ENCODE measurements at places on chromosomes 4 and X.
A peak's percentile ranks its signal among the peaks of the same experiment; 100 is the strongest.

DNA sequence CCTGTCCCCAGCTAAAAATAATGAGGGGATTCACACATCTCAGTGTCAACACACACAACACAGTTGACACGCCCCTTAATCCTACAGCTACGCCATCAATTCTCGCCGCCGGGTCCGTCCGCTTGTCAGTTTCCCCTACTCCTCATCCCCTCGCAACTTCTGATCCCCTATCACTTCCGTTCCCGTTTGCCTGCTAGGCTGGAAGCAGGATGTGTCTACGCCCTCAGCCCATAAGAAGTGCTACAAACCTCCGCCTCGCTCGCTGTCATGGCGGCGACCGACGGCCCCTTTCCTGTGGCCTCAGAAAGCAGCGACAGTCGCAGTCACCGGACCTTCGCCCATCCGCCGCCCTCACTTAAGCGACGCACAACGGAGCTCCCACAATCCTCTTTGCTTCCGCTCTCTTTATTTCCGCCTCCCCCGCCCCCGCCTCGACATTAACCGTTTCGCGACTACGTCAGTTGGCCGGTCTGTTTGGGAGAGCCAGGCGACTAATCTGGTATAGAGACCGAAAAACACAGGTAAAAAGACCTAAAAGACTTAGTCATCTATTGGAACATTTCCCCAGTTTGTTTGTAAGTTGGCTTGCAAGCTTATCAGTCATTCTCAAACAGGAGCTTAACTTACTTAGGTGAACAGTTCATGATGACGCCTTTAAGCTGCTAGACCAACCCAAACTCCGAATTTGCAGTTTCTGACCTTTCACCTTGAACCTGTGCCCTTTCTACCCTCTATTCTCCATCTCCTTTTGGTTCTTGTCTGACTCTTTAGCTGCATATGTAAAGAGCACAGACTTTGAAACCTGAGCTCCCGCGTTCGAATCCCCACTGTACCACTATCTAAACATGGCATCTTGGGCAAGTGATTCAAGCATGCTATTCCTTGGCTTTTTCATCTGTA lies at the start of gene SLC25A53:
Gene SLC25A53 (minus strand): TSS at position 380 of the 900 bp plus-strand sequence. CDS start 51,752 bp downstream, outside the sequence.
- DNase-seq: peak; percentile 83

DNA sequence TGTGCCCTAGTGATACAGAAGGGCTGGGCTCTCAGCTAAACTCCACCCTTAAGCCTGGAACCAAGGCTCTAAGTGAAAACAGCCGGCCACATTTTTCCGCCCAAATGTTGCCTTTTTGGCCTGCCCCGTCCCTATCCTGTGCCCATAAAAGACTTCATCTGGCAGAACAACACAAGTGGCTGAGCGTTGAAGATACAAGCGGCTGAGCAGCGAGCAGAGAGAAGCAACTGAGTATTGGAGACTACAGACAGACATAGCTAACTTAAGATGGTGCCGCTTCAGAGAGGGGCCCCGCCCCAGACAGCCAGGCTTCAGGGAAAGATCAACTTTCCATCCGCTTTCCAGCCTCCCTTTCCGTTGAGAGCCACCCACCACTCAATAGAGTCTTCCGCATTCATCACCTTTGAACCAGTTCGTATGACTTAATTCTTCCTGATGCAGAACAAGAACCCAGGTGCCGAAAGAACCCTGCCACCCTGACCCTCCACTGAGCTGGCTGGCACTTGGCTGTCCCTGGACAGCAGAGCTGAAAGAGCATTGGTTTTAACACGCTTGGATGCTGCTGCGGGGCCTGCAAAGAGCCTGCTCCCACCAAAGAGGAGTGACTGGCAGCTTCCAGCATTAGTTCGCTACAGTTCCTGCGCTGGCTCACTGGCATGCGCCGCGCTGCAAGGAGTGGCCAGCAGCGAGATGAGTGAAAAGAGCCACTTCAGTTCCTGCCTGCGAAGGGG lies 853.2 kb upstream of the INTU start:
- no peak for DNase-seq

DNA sequence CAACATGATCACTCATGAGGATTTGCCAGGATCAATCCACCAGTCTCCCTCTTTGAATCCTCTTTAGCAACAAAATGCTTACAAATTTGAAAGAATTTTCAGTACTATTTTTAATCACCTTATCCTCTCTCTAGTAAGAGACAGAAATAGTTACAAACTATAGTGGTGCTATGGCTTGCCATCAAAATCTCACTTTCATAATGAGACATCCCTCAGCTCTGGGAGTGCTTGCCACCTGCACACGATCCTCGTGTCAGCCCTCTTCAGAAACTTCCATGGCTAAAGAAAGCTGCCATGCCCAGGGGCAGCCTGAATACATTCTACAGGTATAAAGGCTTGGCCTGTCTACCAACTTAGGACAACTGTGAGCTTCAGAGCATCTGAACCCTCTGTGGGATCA lies 5.1 kb upstream of the DHX15 start:
- DNase-seq: no peak

DNA sequence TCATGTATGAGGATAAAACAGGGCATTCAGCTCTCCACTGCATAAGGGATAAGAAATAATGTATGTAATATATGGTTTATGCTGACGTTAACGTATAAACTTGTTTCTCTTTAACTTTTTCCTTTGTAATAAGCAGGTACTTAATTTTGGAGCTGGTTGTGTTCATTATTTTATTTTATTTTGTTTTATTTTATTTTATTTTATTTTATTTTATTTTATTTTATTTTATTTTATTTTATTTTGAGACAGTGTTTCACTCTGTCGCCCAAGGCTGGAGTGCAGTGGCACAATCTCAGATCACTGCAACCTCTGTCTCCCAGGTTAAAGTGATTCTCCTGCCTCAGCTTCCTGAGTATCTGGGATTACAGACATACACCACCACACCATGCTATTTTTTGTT lies 1932.6 kb upstream of the TENM3 start:
- no peak for DNase-seq

GRCh38 chr4:8050555-8051206 lies 107.9 kb downstream of the ABLIM2 start:
- DNase-seq: no peak

DNA sequence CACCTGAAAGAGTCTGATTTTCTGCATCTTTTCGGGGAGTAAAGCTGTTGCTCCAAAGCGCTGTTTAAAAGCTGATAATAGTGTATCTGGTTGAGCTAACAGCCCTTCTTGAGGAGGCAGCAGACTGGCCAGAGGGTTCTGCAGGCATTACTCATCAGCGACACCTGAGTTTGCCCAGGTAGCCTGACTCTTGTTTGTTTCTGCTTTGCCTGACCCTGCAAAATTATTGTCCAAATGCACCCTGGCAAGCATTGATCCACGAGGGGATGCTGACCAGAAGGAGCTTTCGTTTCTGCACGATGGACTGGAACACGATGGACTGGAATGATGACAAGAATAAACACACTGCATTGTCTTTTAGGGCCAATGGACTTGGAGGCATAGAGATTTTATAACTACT lies 6.2 kb downstream of the CD99 start:
- no peak for DNase-seq

GRCh38 chrX:850471-850916 lies 219.9 kb downstream of the SHOX start:
- DNase-seq: no peak

DNA sequence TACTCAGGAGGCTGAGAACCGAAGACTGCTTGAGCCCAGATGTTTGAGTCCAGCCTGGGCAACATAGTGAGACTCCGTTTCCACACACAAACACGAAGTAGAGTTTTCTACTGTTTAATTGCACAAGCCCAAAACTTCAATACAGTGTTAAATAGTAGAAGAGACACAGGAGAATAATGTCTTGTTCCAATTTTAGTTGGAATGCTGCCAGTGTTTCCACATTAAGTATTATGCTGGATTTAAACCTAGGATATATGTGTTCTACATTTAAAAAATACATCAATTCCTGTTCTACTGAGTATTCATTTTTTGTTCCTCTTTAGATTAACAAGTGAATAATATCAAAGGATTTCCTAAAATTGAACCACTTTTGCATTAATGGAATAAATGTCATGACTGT lies 91.3 kb downstream of the LCORL start:
- no peak for DNase-seq

DNA sequence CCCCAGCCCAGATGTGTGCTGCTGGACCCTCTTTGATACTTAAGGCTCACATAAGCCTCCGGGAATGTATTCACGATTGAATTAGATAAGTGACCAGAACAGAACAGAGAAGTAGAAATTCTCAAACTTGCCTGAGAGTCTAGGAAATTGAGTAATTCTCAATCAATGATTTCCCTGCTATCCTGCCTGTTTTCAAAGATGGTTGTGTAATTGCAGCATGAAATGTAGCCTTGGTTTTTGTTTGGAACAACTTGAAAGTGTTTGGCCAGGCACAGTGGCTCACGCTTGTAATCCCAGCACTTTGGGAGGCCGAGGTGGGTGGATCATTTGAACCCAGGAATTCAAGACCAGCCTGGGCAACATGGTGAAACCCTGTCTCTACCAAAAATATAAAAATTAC lies 41.2 kb downstream of the TNIP2 start:
- DNase-seq: no peak

DNA sequence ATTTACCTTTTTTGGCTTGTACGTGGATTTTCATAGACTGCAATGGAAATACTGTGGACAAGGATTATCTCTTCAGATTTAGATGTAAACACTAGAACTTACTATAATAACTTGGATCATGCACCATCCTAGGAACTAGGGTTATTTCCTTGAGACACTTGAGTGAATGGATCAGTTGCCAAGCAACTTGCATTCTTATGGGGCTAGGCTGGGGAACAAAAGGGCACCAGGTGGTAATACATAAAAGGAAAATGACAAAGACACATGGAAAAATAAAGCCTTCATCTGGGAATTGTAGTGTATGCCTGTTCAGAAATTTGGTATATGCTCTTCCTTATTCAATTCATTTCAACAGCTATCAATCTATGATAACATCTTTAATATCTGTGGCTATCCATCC lies 247.1 kb downstream of the SPRY1 start:
- no peak for DNase-seq

DNA sequence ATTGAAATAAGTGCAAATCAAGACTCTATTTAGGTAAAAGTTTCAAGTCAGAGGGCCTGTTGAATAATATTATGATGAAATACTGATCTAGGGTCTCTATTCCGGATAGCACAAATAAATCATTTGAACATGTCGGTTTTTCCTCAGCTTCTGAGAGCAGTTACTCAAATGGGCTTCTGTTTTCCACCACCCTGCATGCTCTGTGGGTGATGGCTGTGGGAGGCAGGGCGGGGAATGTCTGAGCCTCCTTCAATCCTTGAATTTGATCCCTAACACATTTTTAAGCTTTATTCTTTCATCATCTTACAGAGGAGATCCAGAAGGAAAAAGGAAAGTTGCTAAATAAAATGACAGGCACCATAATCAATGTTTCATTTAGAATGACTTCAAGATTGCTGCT lies 8.5 kb downstream of the UNC5C start:
- DNase-seq: no peak

GRCh38 chr4:74426101-74426500 lies 18.8 kb upstream of the AREG start:
- DNase-seq: no peak

DNA sequence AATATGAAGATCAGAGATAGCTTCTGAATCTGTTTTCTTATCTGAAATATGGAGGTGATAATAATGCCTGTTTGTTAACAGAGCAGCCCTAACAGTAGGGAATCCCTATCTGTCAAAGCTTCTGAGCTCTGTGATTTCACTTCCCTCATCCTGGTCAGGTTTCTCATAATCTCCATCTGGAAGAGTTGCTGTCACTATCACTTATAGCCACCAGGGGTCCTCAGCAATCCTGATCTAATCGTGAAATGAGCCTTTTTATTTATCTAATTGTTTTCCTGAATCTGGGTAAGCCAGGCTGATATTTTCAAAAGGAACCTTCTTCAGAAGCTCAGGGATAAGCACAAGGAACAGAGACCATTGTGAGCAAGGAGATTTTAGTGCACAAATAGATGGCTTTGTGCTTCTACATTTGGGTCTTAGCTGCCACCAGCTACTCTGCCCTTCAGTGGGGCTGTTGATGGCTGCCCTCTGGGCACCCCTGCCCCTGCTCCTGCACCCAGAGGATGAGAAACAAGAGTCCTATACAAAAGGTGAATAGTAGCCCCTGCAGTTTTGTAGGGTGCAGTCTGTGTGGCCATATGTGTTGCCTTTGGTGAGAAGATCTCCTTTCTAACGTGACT lies 196.4 kb upstream of the RADX start:
- peak; percentile 7 for DNase-seq

GRCh38 chr4:2011583-2011982 lies 2.8 kb upstream of the NELFA start:
- no peak for DNase-seq

- no peak for DNase-seq
These were observed 77.3 kb downstream of the SMIM20 start for GRCh38 chr4:25991340-25991739.

DNA sequence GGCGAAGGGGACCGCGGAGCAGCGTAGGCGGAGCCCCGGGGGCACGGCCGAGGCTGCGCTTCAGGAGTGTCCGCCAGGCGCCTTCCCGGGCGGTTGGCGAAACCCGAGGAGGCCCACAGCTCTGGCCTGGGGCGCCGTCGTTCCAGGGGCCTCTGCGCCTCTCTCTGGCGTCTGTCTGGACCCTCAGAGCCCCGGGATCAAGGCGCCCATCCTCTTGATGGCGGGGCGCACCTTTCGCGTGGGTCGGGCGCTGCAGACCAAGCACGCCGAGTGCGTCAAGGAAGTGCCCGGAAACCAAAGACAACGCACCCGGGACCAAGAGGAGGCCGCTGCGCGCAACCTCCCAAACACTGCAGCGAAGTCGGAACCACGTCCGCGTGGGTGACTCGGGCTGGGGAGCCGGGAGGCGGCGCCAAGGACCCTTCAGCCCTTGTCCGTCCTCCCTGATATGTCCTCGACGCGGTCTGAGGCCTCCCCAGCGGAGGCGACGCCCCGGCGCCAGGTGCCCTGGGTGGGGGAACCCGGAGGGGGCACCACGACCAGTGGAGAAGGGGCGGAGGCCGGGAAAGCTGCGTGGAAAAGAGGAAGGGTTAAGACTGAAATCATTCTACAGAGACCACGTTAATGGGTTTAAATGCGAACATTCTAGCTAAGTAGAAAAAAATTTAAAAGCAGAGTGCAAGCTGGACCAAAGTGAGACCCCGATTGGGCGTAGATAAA lies 9.9 kb downstream of the HMX1 start:
- no peak for DNase-seq

- DNase-seq: no peak
These were observed 202.0 kb downstream of the DHX15 start for GRCh38 chr4:24382381-24382780.

GRCh38 chr4:84481077-84481859 lies 17.8 kb downstream of the NKX6-1 start:
- DNase-seq: no peak

GRCh38 chr4:31662951-31663350 lies 942.8 kb downstream of the PCDH7 start:
- no peak for DNase-seq
